Peyer's patch (tissue), 4 donors: ENCODE measurements at places on chromosomes 16 and 17.

DNA sequence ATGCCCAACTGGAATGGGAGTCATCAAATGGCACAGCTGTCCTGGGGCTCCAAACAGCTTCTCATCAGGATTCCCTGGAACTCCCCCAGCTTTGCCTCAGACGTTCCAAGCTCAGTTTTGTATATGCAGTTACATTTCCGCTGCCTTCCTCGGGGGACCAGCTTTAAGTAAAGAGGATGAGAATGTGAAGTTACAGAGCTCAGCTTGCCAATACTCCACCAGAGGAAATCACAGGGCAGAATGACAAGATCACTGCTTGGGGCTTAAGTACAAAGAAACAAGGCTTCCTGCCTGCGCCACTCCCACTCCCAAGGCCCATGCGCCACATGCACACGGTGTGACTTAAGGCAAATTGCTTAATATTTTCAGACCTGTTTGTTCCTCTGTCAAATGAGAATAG is 272.4 kb upstream of the CDH11 start:
- no peak for DNase-seq

DNA sequence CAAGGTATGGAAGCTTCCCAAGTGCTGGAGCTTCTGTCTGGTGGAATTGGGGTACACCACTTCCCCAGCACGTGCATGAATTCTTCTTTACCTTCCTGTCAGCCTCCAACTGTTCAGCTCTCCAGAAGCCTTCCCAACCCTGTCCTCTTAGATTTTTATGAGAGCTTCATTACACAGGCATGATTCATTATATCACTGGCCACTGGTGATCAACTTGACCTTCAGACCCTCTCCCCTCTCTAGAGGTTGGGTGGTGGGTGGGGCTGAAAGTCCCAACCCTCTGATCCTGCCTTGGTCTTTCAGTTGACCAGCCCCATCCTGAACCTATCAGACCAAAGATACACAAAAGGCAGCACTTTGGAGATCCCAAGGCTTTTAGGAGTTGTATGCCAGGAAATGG is 795.7 kb upstream of the SOX9 start:
- no peak for DNase-seq

GRCh38 chr16:86343796-86344585 is 166.3 kb upstream of the FOXF1 start:
- no peak for DNase-seq

GRCh38 chr16:76466871-76467270 is 189.7 kb downstream of the CNTNAP4 start:
- no peak for DNase-seq

DNA sequence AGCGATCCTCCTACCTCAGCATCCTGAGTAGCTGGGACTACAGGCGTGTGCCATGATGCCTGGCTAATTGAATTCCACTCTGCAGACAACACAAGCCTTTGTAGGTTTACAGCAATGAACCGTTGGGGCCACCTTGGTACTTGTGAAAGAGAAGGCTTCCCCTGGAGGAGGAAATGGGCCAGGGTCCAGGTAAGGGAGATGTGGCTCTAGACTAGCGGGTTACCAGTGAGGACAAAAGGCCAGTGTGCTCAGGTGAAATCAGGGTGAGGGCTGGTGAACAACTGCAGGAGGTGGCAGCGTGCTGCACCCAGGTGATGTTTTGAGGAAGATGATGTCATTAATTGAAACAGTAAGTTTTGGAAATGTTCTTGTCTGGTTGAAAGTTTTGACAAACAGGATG is 6.7 kb downstream of the SDR42E1 start:
- no peak for DNase-seq
